Aorta (tissue), 5 donors: ENCODE measurements at places on chromosomes 7 and 10. TPM values are rescaled to one million over a fixed set of nuclear protein-coding genes. Genes with fewer than 3 reads are reported as not detected.

TLX1 gene
- not detected for total RNA-seq

PDK4 gene
- 34.1 TPM for total RNA-seq

ZNF727 gene
- 5.6 TPM for total RNA-seq

DNA sequence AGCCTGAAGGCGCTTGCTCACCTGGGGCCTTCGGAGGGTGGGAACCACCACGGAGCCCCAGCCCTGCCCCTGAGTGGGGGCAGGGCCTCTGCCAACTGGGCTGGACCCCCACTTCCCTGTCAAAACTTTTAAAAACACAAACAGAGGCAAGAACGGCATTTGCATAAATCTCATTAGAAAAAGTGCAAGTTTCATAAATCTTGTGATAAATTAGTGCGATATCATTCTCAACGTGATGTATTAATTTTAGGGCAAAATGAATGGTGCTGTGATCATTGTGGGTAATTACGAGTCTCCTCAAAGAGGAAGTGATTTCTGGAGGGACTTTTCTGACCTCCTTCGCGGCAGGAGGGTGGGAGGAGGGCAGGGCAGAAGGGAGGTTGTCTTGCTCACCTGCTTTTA is 98.3 kb downstream of the CDH23 start:
- DNase-seq: no peak

- no peak for DNase-seq
Measured at GRCh38 chr7:38232502-38233366, 40.7 kb downstream of the TARP start.
